ENCODE measurements at places on chromosomes 2 and 18. TPM values are rescaled to one million over a fixed set of nuclear protein-coding genes. Genes with fewer than 3 reads are reported as not detected.

DNA sequence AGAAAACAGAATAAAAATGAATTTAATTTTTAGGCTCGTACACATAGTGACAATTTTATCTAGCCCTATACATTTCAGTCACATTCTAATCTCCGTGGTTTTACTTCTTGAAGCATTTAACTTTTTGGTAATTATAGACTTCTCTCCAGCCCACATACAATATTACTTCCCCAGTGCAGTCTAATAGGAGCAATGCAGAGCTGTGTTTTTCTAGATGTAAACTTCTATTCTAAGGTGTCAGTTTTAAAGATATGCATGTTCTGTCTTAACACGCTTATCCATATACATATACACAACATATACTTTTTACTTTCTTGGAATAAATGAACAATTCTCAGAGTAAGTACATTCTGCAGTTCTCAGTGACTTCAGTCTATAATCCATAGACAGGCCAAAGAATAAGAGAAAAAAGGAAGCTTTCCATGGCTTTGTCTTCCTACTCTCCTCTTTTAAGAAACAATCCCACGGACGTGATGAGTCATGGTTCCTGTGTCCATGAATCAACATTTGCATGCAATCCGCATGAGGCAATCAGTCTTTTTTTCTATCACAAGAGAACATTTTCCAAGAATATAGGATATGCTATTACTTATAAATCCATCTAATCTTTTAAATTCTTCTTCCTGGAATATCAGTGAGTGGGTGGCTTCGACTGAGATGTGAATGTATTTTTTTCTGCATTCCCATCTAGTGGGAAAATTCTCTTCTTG, 42.8 kb downstream of the CCDC102B start:
- DNase-seq = peak; percentile 95

DNA sequence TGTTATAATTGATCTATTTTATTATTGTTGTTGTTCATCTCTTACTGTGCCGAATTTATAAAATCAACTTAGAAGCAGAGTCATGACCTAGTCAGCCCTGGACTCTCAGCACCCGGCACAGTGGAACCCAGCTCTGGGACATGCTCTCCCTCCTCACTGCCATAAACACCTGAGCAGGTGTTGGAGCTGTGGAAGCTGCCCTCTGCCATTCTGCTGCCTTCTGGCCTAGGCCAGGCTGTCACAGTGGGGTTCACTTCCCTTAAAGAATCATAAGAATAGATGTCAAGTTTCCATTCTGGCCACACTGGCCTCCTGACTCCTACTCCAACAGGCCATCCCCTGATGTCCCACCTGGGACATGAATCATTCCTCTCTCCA, 192.2 kb downstream of the ZFP36L2 start:
- DNase-seq = no peak

Gene TMEM214
- total RNA-seq = 71.6 TPM

DNA sequence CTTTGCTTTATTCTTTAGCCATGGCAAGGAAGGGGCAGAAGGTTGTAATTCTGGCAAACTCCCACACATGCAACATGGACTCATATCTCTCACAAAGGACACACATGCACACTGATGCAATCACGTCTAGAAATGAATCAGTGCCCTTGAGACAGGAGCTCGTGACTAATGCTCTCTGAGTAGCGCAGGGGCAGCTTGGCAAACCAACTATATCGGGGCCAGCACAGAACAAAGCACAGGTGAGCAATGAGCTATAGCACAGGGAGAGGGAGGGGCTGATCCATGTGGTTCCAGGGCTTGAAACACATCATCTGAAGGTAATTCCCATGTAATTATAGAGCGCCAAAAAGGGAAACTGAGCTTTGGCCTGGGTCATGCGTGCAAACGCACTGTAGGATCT, 165.2 kb upstream of the KLF7 start:
- peak; percentile 98 for DNase-seq

GRCh38 chr2:191853843-191854242, 7.0 kb upstream of the CAVIN2 start:
- DNase-seq = no peak

GRCh38 chr2:172846551-172846950, 110.9 kb downstream of the RAPGEF4 start:
- no peak for DNase-seq

DNA sequence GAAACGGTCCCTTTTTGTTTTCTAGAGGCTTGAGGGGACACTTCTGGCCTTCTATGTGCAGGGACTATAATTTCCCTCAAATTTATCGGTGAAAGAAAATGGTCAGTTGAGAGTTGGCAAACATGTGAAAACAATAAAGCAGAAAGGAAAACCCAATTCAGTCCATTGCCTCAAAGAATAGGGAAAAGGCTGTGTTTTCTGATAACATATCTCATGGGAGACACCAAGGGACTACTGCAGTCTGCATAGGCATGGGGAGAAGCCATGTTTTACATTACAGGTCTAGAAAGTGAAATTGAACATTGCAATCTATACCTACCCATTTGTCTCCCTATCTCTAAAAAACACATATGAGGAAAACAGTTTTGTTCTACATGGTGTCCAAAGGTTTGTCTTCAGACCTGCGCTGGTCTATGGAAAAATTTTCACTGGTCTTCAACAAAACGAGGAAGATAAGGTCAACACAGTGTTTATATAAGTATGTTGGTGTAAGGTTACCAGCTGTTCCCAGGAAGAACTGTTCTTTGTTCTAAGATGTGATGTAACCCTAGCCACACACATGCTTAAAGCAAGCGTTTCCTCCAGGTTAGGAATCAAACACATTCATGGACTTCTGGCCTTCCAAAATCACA, 179.7 kb downstream of the MREG start:
- DNase-seq = peak; percentile 63

DNA sequence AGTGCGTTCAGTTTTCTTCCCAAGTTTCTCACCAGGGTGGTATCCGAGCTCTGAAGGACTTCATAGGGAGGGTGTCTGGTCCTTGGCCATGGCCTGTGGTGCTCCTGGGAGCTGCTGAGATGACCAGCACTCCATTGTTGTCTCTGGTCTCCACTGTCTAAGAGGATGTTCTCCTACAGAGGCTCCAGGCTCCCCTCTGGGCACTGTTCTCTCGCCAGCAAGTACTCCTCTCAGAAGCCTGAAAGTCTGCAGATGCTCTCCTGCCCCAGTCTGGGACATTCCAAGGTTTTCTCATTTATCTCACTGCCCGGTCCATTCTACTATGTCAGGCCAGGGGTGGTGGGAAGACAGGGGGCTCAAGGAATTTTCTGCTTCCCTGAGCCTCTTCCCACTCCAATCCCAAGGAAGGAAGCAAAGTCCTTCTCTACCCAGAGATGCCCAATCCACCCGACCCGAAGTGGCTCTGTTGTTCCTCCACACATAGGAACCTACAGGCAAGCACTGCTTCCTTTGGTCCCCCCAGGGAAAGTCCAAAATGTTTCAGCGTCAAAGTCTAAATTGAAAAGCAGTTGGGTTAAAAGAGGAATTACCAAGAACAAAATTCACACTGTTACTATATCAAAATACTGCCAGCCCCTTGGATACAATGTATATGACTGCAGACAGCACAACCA, 110.5 kb downstream of the GYPC start:
- DNase-seq = no peak

Gene CNDP1
- total RNA-seq = not detected

DNA sequence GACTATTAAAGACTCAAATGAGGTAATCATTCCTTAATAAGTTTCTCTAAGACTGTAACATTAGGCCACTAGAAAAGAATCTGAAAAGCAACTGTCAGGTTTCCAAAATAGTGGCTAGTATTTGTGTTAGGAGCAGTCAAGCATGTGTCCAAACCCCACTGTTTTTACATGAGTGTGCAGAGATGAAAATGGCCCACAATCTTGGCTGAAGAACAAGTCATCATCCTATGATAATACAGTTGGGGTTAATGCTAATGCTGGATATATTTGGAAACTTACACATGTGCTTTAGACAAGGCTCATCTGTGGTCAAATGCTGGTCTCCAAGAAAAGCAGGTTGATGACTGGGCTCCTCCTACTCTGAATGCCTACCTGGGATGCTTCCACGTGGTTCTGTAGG, 73.6 kb downstream of the MAIP1 start:
- DNase-seq = no peak

- DNase-seq = no peak
Observed at GRCh38 chr2:206614811-206615210, 27.5 kb upstream of the FAM237A start.

DNA sequence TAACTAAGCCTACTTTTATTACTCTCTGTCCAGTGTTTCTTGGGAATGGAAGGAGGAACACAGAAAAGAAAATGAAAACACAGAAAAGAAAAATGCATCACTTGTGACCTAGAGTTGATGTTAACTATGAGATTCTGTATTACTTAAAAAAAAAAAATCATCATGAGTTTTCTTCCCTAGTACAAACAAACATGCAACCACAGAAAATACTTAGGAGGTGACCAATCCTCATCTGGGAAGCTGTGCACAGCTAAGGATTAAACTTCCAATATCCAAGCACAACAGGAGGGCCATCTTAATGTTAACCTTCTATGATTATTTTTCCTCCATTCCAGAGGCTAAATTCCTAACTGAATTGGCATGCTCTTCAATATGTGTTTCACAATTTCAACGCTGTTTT, 1140.4 kb downstream of the LRP1B start:
- DNase-seq = peak; percentile 48

Gene RNF152
- 12.8 TPM for total RNA-seq

Gene MOB1A
- 159 TPM for total RNA-seq

- no peak for DNase-seq
Observed at GRCh38 chr2:21067859-21068537, 24.1 kb upstream of the APOB start.

DNA sequence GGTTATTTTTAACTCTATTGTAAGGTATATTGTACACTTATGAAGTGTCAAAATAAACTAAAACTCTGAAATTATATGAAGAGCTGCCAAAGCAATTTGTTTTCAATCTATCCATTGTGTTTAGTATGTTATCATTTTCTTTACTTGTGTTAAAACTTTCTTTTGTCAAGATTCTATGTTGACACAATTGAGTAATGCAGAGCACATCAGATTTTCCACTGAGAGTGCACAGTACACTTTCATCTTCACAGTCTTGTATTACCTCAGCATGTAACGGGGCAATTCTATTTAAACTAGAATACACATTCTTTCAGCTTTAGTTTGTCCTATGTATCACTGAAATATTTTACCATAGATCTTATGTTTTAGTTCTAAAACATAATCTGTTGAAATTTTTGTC, 304.4 kb upstream of the ZC3H15 start:
- DNase-seq = no peak

Gene ILKAP
- total RNA-seq = 18.6 TPM

DNA sequence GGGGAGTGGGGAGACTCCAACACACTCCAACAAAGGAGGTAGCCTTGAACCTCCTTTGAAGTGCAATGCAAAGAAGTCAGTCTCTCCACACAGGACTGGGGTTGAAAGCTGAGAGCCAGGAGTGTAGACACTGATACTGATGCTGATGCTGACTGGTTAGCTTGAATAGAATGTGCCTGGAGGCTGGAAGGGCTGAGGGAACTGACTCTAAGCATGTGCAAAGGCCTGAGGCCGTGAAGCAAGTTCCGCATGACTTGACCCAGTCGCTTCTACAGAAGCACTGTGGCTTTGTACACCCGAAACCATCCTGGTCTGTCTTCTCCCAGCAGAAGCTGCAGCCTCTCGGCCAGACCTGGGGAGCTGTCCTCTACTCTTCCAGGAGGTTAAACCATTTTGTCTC, 10.4 kb downstream of the FOXI3 start:
- DNase-seq = no peak

Gene VIL1
- total RNA-seq = not detected

Gene ZNF397
- total RNA-seq = 20.5 TPM

- DNase-seq = no peak
Observed at GRCh38 chr2:235113854-235114253, 162.0 kb downstream of the SH3BP4 start.

- no peak for DNase-seq
Observed at GRCh38 chr2:1600191-1601066, 143.9 kb downstream of the PXDN start.

- peak; percentile 4 for DNase-seq
Observed at GRCh38 chr18:46719388-46719787, 37.5 kb downstream of the ST8SIA5 start.

- DNase-seq = no peak
Observed at GRCh38 chr18:72372076-72372475, 172.1 kb downstream of the CBLN2 start.

Gene EMX1
- total RNA-seq = not detected

- DNase-seq = no peak
Observed at GRCh38 chr2:205754285-205754923, 72.1 kb downstream of the NRP2 start.

Gene RFTN2
- total RNA-seq = 16.4 TPM

DNA sequence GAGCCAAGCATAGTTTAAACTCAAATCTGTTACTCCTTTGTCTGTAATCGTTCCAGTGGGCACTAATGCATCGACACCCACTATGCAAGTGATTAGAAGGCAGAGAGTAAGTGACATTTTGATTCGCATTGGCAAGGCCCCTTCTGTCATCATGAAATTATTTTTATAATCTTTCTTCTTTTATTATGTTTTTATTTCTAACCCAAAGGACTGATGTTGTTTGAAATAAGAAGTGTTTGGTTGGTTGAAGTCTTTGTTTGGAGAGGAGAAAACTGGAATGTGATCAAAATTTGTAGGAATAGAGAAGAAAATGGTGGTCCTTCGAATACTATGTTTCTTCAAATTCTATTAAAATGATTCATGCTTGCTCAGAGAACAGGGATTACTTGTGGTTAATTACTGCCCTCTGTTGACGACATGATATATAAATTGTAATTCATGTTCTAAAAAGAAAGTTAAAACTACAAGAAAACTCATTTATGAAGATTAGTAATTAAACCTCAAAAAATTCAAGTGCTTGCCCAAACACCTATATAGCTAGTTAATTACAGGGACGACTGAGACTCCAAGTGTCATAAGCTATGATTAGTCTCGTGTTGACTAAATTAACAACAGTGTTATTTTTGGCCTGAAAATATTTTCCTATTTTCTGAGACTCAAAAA, 26.4 kb upstream of the TFPI start:
- DNase-seq = peak; percentile 91

Gene ADNP2
- total RNA-seq = 23.9 TPM

Gene NOL4
- not detected for total RNA-seq

Measured in fibroblast of the aortic adventitia (primary cell).